ENCODE measurements at places on chromosomes 5 and 9. TPM values are rescaled to one million over a fixed set of nuclear protein-coding genes. Genes with fewer than 3 reads are reported as not detected.
A peak's percentile ranks its signal among the peaks of the same experiment; 100 is the strongest.

Gene TMED9
- total RNA-seq, result 116 TPM

DNA sequence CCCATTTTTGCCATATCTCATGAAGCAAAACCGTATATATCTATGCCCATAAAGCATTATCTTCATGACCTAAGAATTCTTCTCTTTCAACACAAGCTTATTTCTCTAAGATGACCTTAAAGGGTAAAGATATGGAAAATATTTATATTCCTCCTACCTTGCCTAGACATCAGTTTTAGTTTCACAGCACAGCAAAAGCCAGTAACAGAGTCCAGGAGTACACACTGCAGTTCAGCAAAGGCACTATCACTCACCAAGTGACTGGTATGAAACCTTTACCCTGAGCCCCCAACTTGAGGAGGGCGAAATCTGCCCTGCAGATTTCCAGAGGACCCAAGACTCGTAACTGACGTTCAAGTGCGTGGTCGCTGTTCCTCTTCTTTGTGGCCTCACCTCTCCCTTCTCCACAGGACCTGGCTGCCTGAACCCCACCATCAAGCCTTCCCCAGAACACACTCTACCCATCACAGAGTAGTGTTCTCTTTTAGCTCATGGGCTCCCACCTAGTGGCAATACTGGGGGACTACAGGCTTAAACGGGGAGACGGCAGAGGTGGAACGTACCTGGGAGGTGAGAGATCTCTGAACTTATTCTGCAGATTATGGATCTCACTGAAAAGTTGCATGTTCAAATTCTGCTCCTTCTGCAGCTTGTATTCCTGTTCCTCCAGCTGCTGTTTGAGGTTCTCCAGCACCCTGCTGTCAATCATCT lies 141.0 kb downstream of the CDK5RAP2 start:
- peak; percentile 34 for ATAC-seq

DNA sequence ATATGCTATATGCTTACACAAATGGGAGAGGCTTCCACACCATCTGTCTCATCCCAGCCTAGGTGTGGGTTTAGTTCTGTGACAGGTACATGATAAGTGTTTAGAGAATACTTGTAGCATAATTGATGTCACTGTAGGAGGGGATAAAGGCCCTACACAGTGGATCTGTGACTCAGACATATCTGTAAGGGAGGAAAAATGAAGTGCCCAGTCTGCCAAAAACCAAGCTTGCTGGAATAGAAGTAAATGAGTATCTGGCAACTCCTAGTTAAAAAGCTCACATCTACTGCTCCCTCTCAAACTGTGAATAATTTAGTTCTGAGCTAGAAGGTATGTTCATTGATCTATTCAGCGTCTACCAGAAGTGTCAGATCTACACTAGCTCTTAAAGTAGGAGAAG lies 38.9 kb upstream of the FAM174A start:
- no peak for ATAC-seq

Gene PAEP
- total RNA-seq, result not detected

- no peak for ATAC-seq
These were observed 344.1 kb downstream of the NR2F1-AS1 start for GRCh38 chr5:93236807-93237421.

Gene MARVELD2
- total RNA-seq, result 25.7 TPM

DNA sequence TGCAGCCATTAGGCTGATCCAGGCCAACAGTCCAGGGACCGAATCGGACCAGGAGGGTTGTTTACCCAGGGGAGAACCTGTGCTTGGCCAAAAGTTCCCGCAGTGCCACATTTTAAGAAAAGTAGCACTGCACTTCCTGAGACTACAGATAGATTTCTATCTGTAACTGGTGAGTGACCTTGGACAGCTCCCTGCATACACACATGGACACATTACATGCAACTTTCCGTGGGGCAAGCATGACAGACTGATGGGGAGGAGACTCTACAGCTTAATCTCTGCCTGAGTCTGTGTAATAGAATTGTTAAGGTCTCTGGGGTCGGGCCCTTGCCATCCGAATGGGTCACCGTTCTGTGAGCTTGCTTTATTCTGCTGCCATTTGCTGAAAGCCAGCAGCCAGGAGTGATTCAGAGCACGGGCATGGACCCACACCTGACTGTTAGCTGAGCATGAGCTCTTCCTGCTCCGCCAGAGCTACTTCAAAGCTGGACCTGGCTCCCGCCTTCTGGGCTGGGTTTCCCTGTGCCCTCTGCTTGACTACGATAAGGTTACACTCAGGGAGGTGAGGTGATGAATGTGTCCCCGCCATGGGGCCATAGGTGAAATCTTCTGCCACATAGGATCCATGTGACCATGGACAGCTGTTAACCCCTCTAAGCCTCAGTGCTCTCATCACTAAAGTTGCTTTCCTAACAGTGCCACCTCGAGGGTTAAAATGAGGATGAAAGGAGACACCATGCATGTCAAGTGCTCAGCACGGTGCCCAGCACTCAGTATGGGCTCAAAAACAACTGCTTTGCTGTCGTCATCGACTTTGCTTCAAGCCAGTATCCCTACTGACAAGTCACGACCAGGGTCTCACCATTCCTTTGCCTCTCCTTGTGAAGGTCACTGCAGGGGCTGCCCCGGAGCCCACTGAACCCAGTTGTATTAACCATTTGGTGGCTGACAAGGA lies 200.0 kb downstream of the MELK start:
- ATAC-seq, result peak; percentile 48

Gene GARIN3
- not detected for total RNA-seq

DNA sequence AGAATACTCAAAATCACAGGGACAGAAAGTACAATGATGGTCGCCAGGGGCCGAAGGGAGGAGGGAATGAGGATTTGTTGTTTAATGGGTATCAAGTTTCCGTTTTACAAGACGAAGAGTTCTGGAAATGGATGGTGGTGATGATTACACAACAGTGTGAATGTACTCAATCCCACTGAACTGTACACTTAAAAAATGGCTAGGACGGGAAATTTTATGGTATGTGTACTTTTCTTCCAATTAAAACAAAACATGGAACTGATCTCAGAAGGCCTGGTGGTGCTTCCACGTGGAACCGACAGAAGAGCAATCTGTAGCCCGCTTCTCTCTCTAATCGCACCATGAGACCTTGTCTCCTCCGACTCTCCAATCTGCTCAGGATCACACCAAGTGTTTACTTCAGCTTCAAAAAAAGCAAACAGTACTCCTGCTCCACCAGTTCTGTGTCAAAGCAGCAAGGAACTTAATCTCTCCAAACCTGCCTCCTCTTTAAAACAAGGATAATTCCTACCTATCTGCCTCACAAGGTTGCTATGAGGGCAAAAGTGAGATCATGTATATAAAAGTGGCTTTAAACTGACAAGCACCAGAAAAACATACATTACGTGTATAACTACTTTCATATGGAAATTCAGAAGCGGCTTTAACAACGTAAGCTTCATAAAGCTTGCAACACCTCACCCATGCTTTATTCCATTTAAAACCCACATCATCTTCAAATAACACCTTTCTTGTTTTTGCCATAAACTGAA lies 2.1 kb downstream of the ECPAS start:
- ATAC-seq, result peak; percentile 13

- no peak for ATAC-seq
These were observed 7.6 kb downstream of the OLFML2A start for GRCh38 chr9:124784509-124784908.

Gene NXNL2
- total RNA-seq, result not detected

Gene TPPP
- 3.3 TPM for total RNA-seq

- ATAC-seq, result no peak
These were observed 47.3 kb downstream of the WNK2 start for GRCh38 chr9:93231121-93231694.

Gene SERF1A
- 3.6 TPM for total RNA-seq

Gene LCN1
- not detected for total RNA-seq

DNA sequence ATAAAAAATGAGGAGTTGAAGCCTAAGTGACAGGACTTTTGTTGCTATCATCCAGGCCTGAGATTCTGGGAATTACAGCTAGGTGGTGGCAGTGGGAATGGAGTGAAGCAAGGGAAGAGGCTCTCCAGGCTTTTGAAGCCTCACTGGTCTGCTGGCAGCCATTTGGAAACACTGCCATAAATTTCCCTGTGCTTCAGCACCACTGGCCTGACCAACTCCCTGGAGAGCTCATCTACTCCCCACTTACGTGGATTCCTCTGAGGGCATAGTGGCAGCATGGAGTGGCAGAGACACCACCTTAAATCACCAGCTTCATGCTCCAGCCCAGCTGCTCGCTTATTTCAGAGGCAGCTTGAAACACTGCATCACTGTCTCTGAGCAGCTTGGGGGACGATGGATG lies 518.2 kb downstream of the TLR4 start:
- no peak for ATAC-seq

Gene SPINK7
- total RNA-seq, result 138 TPM

GRCh38 chr5:179816796-179817469 lies 3.8 kb upstream of the SQSTM1 start:
- no peak for ATAC-seq

Gene ZNF483
- 0.36 TPM for total RNA-seq

Gene TRIP13
- 12.5 TPM for total RNA-seq

- ATAC-seq, result no peak
These were observed 56.7 kb upstream of the SLC25A51 start for GRCh38 chr9:37960631-37961030.

DNA sequence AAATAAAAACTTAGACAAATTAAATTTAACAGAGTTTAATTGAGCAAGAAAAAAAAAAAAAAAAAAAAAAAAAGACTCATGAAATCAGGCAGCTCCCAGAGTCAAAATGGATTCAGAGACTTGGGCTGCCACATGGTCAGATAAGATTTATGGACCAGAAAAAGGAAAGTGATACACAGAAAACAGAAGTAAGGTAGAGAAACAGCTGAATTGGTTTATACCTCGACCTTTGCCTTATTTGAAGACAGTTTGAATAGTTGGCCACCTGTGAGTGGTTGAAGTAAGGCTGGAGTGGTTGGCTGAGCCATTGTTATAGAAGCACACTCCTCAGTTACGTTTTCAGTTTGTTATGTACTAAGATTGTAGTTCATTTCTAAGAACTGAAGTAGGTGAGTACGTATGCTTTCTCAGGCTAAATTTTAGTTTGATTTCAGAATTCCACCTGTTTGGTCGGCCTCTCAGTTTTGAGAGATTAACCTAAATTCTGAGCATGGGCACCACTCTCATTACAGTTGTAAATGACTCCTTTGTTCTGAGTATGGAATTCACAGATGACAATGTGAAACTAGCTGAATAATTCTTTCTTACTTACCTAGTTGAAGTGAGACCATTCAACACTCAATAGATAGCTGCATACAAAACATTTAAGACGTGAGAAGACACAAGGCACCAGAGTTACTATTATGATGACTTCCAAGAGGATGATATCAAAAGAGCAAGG lies 149.0 kb downstream of the AOPEP start:
- no peak for ATAC-seq

DNA sequence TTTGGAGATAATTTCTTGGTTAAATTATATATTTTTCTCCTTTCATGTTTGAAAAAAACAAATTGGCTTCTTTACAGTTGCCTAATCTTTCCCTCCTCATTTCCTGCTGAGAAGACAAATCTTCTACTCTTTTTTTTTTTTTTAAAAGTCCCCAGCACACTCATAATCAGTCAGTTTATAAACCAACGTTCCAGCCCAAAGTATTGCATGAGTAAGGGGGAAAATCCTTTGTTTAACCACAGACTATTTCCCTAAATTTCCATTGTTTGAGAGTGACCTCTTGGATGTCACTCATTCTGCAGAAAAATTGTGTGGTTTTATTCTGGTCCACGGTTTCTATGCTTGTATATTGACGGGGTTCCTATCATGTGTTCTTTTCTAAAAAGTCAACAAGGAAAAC lies 55.1 kb upstream of the TLR4 start:
- no peak for ATAC-seq

DNA sequence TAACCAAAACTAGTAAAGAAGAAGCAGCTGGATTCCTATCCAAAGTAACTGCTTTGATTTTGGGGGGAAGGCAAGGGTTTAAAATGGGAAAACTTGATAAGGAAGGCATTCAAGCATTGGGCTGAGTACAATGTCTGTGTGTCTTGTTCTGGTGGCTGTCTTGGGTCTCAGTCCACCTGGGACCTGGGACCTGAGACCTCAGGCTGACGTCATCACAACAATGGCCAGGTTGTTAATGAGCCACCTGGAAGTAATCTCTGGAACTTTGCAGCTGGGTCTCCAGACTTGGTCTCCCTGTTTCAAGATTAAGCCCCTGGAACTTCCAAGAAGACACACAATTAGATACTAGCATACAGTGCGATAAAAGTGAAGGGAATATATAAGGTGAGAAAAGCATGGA lies 157.5 kb downstream of the PIK3R1 start:
- ATAC-seq, result no peak

- no peak for ATAC-seq
These were observed 9.8 kb downstream of the VDAC1 start for GRCh38 chr5:133994990-133995333.

Data from esophagus mucosa (tissue), 1 donor.